NCI-H1417 (cell line): ENCODE measurements at places on chromosomes 4 and X.
A peak's percentile ranks its signal among the peaks of the same experiment; 100 is the strongest.

- no peak for DNase-seq
Observed at GRCh38 chr4:183101956-183102480, 3.0 kb downstream of the WWC2 start.

- peak; percentile 98 for DNase-seq
Observed at GRCh38 chrX:131752493-131753198, 208.8 kb downstream of the OR13H1 start.

GRCh38 chrX:120453985-120454384 lies 15.1 kb downstream of the LAMP2 start:
- no peak for DNase-seq

- DNase-seq: peak; percentile 65
Observed at GRCh38 chr4:159455675-159456237, 352.9 kb downstream of the RAPGEF2 start.

GRCh38 chr4:8287343-8288280 lies 18.1 kb downstream of the HTRA3 start:
- no peak for DNase-seq

DNA sequence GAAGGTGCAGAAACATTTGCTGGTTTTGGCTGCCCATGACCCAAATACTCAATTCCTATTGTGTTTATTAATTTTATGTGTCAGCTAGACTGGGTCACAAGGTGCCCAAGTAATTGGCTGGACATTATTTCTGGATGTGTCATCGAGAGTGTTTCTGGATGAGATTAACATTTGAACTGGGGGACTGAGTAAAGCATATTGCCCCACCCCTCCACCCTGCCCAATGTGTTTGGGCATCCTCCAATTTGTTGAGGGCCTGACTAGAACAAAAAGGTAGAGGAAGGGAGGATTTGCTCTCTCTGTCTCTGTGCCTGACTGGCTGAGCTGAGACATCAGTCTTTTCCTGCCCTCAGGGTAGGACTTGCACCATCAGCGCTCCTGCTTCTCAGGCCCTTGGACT lies 29.7 kb upstream of the LCORL start:
- no peak for DNase-seq

DNA sequence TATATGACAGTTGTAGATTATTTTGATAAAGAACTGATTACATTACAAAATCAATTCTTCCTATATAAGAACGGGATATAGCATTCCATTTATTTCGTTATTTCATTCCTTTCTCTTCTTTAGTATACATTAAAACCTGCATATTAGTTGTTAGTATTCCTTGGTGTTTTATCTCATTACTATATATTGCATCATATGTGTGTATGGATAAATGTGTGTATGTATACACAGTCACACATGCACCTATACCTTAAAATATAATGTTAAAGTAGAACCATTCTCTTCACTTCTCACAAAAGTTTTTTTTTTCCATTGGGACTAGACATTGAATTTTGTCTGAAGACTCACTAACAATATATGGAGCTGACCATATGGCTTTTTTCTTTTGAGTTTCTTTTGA lies 5.3 kb upstream of the PALLD start:
- no peak for DNase-seq

DNA sequence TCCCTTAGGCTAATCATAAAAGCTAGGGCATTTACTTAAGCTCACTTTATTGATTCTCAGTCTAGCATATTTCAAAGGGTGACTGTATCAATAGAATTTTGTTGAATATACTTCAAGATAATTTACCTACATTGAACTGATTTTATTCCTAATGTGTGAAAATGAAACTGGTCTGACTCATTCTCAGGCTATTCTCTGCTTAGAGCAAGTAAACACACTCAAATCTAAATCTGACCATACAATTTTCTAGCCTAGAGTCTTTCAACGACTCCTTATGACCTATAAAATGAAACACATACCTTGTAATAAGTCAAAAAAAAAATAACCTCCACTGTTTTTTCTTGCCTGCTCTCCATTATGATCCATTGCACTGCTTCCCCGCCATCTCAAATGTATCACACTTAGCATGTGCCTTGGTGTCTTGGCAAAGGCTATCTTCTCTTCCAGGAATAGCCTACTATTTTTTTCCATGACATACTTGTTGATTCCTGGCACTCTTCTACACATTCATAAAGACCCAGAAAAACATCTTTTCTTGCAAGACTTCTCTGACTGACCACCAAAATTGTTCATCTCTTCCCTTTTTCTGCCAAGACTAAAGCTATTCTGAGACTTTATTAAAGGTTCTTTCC lies 965.1 kb upstream of the HS3ST1 start:
- DNase-seq: no peak

DNA sequence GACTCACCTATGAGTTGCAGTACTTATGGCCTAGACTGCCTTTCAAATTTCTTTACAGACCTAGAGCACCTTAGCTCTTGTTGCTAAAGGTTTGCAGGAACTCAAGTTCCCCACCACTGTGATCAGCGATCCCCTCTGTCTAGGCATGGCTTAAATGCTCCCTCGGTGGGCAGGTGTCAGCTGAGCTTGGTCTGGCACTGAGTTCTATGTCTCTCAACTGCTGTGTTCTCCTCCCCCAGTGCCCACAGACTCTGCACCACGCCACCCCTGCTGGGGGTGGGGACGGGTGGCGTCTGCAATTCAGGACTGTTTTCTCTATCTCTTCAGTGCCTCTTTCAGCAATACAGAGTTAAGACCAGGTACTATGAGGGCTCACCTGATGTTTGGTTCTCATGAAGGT lies 30.5 kb downstream of the TMEM271 start:
- no peak for DNase-seq

GRCh38 chr4:33649471-33649870 lies 2594.8 kb downstream of the ARAP2 start:
- no peak for DNase-seq

DNA sequence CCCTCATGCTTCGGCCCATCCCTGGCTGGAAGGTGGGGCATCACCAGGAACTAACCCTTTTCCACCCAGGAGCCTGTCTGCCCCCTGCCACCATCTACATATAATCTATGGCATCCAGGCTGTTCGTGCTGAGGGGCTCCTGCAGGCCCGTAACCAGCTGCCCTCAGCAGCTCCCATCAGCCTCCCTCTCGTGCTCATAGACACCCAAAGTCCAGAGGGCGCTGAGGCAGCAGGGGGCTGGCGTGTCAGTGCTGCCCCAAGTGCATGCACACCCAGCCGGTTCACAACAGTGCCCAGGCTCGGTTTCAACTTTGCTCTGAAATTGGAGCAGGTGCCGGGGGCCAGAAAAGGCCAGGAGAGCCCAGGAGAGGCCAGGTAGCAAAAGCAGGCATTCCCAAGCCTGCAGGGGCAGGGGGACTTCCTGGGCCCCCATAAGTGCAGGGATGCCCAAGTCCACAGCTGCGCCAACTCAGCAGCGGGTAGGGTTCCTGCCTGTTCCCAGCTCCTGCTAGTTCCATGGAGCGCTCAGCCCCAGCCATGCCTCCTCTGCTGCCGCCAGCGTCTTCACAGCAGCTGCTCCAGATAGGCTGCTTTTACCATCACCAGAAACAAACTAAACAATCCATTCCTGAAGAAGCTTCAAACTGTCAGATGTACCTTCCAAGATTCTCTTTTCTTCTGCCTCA lies 558.2 kb upstream of the GNPDA2 start:
- DNase-seq: no peak

DNA sequence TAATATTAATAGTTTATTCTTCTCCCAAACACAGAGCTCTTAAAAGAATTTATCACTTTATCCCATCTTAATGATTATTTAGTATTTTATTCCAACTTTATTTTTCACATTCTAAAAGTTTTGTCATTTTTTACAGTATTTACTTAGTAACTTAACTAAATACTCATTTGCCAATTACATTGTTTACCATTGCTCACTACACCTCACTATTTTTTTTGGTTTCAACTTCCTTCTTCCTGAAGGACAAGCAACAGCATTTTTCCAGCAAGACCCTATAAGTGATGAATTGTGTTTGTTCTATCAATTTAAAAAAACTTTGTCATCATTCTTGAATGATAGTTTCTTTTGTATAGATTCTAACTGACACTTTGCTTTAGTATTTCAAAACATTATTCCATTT lies 19.4 kb upstream of the SRD5A3 start:
- no peak for DNase-seq

DNA sequence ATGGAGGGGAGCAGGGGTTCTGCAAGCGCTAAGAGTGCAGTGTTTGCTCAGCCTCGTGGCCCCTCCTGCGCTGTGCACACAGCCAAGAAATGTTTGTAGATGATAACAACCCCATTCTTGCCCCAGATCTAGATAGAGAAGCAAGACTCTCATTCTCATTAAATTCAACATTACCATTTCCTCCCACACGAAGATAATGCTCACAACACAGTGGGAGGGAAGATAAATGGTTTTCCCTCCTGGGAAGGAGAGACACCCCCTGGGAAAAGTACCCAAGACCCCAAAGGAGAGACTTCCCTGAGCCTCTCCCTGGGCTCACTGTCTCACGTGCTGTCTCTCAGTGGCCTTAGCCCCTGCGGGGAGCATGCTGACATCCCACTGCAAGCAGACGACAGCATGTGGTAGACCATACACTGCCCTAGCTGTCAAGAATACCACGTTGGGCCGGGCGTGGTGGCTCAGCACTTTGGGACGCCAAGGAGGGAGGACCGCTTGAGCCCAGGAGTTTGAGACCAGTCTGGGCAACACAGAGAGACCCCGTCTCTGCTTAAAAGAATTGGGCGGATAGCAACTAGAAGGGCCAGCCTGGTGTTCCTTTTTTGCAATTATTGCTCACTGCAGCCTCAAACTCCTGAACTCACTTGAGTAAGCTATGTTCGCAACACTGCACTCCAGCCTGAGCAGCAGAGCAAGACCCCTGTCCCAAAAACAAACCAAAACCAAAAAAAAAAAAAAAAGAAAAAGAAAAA lies 34.9 kb upstream of the IQSEC2 start:
- DNase-seq: no peak

GRCh38 chr4:52750819-52751486 lies at the start of gene ERVMER34-1:
ERVMER34-1 (minus strand) TSS chr4:52751425; CDS start chr4:52745520, 5,905 bp downstream.
- no peak for DNase-seq

DNA sequence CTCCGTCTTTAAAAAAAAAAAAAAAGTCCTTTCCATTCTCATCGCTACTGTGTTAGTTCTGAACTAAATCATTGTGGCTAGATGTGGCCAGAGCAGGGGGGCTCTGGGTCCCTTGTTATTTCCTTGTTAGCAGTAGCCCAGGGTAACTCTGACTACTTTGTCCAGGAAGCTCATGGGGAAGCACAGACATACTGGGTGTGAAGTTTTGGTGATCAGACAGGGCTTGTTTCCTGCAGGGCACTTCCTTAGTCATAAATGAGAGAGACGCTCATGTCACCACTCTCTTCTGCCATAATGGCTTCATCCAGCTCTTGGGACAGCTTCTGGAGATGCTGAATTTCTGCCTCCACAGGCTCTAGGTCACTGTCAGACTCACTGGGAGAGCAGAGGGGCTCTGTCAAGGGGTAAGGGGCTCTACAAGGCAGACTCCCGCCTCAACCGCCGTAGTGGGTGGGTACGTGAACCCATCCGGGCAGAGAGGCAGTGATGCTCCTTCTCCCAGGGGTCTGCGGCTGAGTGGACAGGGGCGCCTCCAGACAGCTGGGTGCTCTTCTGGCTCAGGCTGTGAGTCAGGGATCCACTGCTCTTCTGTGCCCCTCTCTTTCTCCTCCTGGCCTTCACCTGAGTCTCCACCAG lies 12.9 kb downstream of the STIM2 start:
- no peak for DNase-seq

- DNase-seq: peak; percentile 3
Observed at GRCh38 chr4:169963998-169964397, 62.2 kb downstream of the MFAP3L start.

DNA sequence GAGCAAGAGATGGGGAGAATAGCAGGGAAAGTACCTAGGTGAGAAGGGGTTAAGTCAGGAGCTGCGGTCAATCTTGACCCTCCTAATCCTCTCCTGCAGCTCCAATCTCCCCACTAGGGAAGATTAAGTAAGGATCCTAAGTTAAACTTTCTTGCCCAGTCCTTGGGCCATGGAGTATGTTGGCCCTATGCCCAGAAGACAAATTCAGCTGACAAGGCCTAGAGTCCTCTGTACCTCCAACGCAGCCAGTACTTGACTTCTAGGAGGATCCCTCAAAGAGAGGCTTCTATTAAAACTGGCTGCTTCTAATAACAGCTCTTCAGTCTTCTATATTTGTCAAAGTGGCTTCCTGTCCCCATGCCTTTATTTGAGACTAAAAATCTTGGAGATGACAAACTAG lies 1.4 kb downstream of the CLDN2 start:
- no peak for DNase-seq

- DNase-seq: no peak
Observed at GRCh38 chrX:68114573-68115129, 318.6 kb downstream of the OPHN1 start.

DNA sequence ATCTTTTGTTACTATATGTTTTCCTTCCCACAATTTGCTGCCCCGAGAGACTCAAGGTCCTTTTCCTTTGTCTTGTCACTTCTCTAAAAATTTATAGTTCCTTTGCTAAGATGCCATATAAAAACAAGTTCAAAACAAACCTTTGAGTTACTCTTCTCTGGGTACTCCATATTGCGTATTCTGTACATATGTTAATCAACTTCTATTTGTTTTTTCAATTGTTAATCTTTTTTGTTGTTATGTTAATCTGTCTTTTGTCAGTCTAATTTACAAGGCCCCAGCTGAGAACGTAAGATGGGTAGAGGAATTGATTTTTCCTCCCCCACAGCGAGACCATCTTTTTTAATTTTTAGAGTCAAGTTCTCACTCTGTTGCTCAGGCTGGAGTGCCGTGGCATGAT lies 7.2 kb upstream of the PPEF2 start:
- no peak for DNase-seq

GRCh38 chr4:99483636-99484035 lies 27.2 kb upstream of the C4orf17 start:
- no peak for DNase-seq

DNA sequence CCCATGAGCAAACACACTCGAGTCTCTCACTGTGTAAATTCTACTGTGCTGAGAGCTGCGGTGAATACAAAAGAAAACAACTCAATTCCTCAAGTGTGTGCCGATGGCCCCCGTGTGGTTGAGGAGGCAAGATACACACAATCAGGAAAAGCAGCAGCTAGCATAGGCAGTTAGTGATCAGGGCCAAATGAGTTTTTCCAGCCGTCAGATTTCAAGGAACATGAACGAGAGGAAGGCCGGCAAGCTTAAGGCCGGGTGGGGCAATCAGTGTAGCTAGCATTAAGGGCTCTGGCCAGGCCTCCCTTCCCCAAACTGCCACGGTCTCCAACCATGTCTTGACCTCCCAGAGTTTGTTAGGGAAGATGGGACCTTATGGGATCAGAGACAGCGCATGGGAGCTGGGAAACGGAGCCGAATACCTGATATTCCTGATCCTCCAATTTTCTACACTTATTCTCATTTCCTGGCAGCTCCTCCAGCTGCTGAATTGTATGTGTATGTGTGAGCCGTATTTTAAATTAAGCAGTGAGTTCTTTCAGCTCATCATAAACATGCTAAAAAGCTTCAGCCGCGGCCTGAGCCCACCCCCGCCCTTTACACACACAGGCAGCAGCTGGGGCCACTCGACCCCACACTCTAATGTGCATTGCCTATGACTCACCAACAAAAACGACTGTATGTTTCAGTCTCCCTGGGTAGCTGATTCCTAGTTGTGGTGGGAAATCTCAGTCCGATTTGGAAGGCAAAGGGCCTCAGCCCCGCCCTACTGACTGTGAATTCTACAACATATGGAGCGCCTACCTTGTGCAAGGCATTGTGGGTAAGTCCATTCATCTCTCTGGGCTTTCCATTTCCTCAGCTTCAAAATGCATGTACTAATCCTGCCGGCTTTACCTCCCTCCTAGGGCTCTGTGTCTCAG lies 59.9 kb downstream of the RTL9 start:
- DNase-seq: peak; percentile 57
